NCI-H526 (cell line): ENCODE measurements at places on chromosomes 2 and 18.

GRCh38 chr2:3970791-3971651 is 267.6 kb downstream of the DCDC2C start:
- no peak for DNase-seq

GRCh38 chr2:118853651-118854291 is 6.3 kb upstream of the EN1 start:
- DNase-seq, result no peak

DNA sequence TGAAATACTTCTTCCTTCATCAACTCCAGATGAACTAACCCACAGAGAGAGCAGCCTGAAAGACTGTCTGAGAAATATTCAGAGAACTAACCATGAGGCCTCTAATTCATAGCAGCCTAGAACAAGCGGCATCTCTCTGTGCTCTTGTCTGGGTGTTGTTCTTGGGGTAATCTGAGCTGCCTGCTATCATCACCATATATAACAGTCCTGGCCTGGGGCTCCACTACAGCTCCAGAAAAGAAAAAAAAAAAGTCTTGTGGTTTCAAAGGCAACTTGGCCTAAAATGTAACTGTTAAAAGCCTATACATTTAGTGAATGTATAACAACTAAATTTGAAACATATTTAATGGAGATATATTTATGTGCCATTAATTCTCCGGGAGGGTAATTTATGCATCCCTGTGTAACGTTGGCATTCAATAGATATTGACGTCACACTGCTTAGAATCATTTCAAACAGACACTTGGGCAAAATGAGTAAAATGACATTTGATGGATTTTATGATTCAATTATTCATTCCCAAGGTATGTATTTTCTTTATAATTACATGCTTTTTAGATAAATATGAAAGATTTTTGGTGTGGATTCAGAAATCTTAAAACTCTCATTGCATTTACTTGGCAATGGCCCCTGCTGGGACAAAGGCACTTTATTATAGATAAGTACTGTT is 294.3 kb downstream of the HRH4 start:
- DNase-seq, result no peak

- no peak for DNase-seq
Measured at GRCh38 chr2:232245111-232245510, 133.4 kb upstream of the ALPP start.

- DNase-seq, result no peak
Measured at GRCh38 chr18:4589056-4589800, 134.1 kb upstream of the DLGAP1 start.

DNA sequence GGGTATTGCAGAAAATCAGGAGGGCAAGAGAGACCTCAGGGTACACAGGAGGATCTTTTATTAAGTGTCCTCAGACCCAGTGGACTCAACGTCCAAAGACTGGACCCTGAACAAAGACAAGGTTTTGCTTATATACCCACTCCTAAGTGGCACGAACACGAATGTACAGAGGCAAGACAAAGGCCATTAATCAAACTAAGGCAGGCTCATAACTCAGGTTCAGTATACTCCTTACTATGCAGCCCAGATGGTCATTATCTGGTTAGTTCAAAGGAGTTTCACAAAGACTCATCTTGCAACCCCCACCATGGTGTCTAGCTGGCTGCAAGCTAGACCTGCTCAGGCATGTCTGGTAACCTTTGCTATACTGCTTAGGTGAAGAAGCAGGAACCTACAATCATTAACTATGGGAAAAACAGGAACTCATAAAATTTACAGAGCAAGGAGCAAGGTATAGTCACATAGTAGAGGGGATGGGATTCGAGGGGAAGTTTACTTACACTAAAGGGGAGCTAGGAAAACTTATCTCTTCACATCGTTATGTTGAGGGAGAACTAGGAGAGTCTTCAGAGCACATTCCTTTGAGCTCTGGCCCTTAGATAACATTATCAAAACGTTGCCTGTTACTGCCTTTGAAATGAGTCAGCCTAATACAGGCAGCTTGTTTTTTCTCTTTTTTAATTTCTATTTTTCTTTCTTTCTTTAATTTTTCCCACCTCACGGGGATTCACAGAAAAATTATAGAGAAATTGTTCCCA is 33.9 kb downstream of the SLC4A3 start:
- no peak for DNase-seq

DNA sequence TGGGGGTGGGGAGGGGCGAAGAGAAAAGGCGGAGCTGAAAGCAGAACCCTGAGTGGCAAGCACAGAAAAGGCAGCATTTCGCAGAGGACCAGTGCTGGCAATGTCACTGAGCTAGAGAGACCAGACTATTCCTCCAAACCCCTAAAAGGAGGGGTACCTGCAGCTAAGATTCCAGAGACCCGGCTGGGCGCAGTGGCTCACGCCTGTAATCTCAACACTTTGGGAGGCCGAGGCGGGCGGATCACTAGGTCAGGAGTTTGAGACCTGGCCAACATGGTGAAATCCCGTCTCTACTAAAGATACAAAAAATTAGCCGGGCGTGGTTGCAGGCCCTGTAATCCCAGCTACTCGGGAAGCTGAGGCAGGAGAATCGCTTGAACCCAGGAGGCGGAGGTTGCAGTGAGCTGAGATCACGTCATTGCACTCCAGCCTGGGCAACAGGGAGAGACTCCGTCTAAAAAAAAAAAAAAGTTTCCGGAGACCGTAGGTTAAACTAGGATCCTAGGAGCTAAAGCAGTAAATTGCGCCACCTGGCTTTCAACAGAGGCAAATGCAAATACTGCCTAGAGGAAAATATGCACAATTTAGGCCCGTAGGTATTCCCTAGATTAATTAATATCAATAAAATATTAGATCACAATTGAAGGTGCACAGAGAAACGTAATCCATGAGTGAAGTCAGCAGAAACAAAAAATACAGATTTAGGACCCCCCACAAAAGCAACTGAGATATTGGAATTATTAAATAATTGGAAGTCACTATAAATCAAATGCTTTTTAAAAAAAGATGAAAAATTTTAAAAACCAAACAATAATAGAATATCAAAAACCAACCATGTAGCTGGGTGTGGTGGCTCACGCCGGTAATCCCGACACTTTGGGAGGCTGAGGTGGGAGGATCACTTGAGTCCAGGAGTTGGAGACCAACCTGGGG is 4.9 kb downstream of the UCN start:
- DNase-seq, result peak; percentile 81

DNA sequence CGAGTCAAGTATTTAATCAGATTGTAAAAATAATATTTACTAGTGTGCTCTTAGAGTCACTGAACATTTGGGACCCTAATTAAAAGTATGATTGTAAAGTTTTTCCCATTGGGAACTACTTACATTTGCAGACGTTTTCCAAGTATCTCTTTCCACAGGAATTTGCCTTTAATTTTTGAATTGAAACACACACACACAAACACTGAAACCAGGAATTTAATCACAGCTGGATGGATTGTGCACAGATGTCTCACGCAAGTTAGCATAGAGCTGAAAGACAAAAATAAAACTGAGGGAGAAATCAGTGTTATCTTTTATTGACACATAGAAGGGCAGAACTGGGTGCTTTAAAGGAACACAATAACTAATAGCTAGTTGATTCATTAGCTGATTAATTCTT is 230.7 kb downstream of the RND3 start:
- DNase-seq, result no peak

- no peak for DNase-seq
Measured at GRCh38 chr2:181828122-181828705, 63.3 kb upstream of the ITPRID2 start.

DNA sequence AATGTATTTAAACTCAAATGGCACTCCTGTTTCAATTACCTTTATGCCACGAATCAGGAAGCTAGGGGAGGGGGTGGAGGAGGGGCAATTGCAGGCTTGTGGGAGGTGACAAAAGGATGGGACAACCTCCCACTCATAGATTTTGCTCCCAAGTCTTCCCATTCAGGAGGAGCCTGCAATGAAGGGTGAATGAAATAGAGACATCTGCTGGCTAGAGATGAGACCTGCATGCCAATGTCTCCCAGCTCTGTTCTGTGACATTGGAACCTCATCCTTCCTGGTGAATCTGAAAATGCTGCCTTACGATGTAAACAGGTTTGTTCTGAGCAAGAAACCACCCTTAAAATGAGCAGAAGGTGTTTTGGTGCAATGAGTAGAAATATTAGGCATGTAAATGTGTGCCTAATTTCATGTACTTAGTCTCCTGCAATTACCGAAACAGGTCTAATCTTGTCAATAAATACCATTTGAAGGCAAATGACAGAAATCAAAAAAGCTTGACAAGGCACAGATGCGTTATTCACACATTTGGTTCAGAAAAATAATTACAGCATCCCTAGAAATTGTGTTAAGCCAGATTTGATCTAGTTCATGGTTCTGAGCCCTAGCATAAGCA is 2.7 kb upstream of the PID1 start:
- DNase-seq, result peak; percentile 42

- DNase-seq, result no peak
Measured at GRCh38 chr2:128922154-128922553, 603.5 kb upstream of the HS6ST1 start.

GRCh38 chr2:99757611-99758114 is 267.8 kb upstream of the REV1 start:
- DNase-seq, result no peak

DNA sequence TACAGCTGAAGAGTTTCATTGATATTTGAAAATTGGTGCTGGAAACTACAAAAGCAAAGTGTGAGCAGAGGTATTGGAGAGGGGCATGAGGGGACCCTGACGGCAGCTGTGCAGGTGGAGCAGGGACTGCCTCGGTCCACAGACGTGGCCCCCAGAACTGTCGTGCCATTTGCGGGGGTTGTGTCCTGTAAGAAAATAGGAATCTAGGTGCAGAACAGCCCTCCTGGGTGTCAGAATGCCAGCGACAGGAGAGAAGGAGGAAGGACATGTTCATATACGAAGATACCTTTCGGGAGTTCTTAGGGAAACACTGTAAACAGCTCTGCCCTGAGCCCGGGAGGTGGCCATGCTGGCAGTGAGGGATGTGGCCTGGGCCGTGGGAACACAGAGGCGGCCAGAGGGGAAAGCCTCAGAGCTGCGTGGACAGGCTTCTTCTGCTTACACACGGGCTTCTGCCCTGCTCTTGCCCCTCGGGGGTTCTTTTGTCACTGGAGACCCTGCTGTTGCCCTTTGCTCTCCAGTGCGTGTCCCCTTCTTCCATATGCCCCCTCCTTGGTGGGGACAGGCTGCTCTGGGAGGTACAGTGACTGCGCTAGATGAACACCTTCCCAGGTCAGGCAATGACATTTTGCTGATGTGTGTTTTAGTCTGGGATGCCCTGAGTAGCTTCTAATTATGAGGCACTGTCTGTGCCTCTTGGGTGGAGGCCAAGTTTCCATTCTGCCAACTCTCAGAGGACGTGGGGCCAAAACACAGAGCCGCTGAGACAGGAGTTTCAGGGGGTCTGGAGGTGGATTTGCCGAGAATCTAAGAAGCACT is 81.9 kb upstream of the TXNDC2 start:
- no peak for DNase-seq

GRCh38 chr18:50313873-50314460 is 26.5 kb upstream of the CXXC1 start:
- DNase-seq, result no peak

- DNase-seq, result no peak
Measured at GRCh38 chr2:143905587-143905986, 614.3 kb downstream of the ZEB2 start.

GRCh38 chr2:101327863-101328394 is 19.4 kb upstream of the RNF149 start:
- peak; percentile 37 for DNase-seq

DNA sequence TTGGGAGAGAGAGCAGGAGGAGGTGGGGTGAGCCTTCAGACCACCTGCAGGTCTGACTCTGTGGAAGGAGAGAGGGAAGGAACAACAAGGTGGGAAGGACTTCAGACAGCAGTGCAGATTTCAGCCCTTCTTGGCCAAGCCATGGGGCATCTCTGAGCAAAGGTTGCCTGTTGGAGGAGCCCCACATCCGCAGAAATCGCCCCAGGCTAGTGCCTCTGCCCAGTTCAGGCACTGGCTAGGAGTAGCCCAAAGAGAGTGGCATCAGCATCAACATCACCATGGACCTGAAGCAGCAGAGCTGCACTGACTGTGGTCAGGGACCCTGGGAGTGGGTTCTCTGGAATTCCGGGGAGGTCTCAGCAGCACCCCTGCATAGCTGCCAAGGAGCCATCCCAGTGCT is 10.2 kb downstream of the GPR55 start:
- DNase-seq, result no peak

- DNase-seq, result no peak
Measured at GRCh38 chr2:138058427-138058826, 94.2 kb downstream of the HNMT start.

- DNase-seq, result no peak
Measured at GRCh38 chr2:164920430-164920829, 34.9 kb downstream of the SLC38A11 start.

DNA sequence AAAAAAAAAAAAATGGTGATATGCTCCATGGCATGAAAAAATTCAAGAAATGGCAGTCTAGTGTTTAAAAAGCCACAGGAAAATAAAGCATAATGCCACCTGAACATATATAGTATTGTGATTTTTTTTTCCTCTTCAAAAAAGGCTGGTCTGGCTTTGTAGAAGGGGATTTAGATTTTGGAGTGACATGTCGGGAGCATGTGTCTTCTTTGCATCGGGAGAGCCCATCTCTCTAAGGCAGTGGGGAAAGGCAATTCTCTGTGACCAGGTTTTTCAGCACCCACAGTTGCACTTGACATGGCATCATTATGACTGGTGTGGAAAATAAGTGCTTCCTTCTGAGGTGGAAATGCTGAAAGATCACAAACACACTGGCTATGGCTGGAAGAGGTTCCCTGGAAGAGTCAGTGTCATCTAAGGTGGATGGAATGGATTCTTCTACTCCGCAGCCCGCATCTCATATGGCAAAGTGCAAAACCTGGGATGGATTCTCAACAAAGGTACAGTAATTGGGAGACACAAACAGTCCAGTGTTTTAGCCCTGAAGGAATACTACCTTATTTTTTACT is 172.5 kb downstream of the AGAP1 start:
- peak; percentile 71 for DNase-seq

DNA sequence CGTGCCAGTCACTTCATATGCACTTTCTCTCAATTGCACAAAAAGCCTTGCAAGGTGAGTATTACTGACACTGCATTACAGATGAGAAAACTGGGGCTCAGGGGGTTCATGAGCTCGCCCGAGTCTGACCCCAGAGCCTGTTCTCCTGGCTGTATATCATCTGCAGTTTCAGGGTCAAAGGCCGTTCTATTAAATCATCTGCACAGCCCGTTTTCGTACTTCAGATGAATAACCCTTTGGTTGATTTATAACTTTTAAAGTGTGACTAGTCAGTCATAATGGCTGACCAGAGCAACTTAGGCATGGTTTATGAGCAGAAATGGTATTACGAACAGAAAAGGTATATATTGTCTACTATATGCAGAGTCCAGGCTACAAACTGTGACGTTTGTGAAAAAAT is 35.3 kb upstream of the NPAS2 start:
- DNase-seq, result no peak

DNA sequence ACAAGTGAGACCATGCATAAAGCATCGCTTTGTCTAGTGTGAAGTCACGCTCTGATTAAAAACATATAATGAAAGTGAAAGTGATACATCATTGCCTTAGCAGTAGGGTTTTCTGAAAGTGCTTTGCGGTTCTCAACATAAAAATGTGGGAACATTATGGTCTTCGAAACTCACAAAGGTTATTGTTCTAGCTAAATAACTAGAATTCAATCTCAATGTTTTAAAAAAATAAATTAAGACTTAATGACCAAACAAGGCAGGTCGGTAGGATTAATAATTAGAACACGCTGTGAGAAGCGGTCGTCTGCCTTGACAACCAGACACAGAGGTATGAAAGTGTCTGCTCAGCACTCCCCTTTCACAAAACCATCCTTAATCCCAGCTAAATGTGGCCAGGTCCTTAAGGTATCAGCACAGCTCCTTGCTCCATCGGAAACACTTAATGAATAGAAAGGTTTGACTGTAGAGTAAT is 42.2 kb downstream of the KLHL14 start:
- peak; percentile 63 for DNase-seq
